ENCODE measurements at places on chromosomes 5 and 9. TPM values are rescaled to one million over a fixed set of nuclear protein-coding genes. Genes with fewer than 3 reads are reported as not detected.

Gene FAM221B
- total RNA-seq, result not detected

Gene TMC1
- total RNA-seq, result 0.69 TPM

Gene ATOX1
- total RNA-seq, result 68.6 TPM

Gene NDFIP1
- 78.5 TPM for total RNA-seq

Gene KIF27
- 5.0 TPM for total RNA-seq

Gene DBH
- total RNA-seq, result not detected

DNA sequence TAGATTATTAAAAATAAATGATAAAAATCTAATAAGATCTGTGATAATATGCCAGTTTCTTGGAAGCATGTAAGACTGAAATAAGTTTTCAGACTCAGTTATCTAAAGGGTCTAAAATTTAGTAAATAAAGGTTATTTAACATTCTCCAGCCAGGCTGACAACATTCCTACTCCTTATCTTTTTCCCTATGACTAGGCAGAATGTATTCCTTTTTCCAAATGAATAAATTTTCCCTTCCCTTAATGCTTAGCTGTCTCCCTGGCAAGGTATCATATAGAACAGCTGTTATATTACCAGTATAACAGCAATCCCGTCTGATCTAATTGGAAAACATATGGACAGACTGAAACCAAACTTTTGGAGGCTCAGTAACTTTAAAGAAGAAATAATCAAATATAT is 13.0 kb downstream of the MEGF9 start:
- DNase-seq, result no peak

DNA sequence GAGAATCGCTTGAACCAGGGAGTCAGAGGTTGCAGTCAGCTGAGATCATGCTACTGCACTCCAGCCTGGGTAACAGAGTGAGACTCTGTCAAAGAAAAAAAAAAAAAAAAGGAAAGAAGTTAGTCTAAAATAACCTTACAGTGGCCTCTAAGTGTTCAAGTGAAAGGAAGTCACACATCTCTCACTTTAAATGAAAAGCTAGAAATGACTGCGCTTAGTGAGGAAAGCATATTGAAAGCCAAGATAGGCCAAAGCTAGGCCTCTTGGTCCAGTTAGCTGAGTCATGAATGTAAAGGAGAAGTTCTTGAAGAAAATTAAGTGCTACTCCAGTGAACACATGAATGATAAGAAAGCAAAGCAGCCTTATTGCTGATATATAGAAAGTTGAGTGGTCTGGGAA is 38.1 kb downstream of the ITGA1 start:
- DNase-seq, result no peak

DNA sequence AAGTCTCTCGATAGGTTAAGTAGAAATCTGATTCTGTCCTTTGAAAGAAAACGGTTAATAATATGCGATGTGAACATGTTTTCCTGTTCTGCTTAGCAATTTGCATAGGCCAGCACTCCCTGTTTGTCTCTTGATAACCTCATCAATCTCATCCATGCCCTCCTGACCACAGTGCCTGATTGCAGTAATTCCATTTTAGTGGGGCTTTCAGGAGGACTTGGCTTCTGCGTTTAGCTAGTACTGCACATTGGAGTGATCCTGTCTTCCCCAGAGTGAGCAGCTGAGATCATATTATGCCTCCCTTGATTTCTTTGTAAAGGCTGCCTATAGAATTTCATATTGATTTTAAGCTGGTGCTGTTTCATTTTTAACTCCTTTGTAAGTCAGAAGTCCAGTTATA is 335.9 kb upstream of the ISL1 start:
- no peak for DNase-seq

GRCh38 chr9:136051837-136052471 is 43.1 kb downstream of the NACC2 start:
- DNase-seq, result peak; percentile 85

DNA sequence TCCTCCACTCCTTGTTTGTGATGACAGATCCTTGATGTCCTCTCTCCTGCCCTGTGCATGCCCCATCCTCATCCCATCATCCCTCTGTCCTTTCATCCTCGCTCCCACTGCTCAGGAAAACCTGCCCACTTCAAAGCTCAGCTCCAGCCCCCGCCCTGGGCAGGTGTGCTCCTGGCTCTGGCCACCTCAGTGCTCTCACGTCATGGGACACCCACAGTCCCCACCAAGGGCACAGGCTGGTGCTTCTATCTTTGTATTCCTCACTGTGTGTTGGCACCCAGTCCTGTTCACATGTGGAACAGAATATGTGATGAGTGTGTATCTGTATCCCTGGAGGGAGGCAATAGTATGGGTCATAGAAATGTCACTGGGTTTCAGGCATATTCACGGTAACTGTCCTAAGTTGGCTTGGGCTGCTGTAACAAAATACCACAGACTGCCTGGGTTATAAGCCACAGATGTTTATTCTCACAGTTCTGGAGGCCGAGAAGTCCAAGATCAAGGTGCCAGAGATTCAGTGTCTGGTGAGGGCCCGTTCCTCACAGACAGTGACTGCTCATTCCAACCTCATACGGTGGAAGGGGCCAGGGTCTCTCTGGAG is 13.5 kb downstream of the GFPT2 start:
- no peak for DNase-seq

DNA sequence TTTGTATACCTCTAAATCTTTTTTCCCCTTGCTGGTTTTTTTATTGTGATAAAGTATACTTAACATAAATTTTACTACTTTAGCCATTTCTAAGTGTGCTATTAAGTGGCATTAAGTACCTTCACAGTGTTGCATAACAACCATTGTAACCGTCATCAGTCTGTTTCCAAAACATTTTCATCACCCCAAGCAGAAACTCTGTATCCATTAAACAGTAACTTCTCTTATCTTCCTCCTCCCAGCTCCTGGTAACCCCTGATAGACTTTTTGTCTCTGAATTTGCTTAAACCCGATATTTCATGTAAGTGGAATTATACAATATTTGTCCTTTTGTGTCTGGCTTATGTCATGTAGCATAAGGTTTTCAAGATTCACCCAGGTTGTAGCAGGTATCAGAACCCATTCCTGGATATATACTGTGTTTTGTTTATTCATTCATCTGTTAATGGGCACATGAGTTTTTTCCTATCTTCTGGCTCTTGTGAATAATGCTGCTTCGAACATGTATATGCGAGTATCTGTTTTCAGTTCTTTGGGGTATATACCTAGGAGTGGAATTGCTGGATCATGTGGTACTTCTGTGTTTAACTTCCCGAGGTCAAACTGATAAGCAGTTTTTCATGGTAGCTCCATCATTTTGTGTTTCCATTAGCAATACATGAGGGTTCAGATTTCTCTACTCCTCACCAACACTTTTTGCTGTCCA is 66.4 kb downstream of the EHMT1 start:
- no peak for DNase-seq

GRCh38 chr5:29963956-29964355 is 1229.5 kb upstream of the CDH6 start:
- DNase-seq, result no peak

Data from posterior vena cava (tissue), 2 donors.